ENCODE measurements at places on chromosomes 2 and 18. TPM values are rescaled to one million over a fixed set of nuclear protein-coding genes. Genes with fewer than 3 reads are reported as not detected.

- no peak for ATAC-seq
- no peak overlapping the region for H3K4me3 ChIP-seq
- H3K36me3 ChIP-seq = no peaks in the 10 kb centered on the region
- H3K27ac ChIP-seq = no peak overlapping the region
Measured at GRCh38 chr2:165436559-165436958, 32.9 kb upstream of the CSRNP3 start.

DNA sequence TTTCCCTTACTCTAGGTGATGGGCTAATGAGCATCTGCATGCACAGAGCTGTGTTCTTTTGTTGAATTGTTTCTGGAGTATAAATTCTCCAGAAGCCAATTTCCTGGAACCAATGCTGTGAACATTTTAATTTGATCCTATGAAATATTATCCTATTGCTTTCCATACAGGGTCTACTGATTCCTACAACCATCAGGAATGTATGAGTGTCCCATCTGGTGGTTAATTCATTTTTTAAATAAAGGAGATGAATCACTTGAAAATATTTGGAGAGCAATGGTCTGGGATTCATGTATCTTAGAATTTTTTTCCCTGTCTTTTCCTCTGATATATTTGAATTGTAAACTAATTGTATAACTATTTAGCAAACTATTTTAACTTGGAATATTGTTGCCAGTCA is 14.0 kb downstream of the KIF5C start:
- no peak for ATAC-seq
- peaks cover 13% of the 10 kb centered on the region for H3K4me1 ChIP-seq
- no peaks in the 10 kb centered on the region for H3K36me3 ChIP-seq
- H3K27ac ChIP-seq = no peak overlapping the region
- peaks cover 14% of the 10 kb centered on the region for H3K27me3 ChIP-seq

OXER1 gene
- total RNA-seq = 0.37 TPM

UGT1A7 gene
- total RNA-seq = 4.6 TPM

C2orf15 gene
- not detected for total RNA-seq

Data from gastroesophageal sphincter (tissue), 4 donors.